Cardiac septum (tissue), 1 donor: ENCODE measurements at places on chromosomes 12 and 14. TPM values are rescaled to one million over a fixed set of nuclear protein-coding genes. Genes with fewer than 3 reads are reported as not detected.

- no peak for DNase-seq
Observed at GRCh38 chr14:68621400-68622365, 171.2 kb downstream of the ZFP36L1 start.

- DNase-seq, result no peak
Observed at GRCh38 chr12:109538191-109538863, 35.0 kb downstream of the MMAB start.

- DNase-seq, result no peak
Observed at GRCh38 chr14:87992346-87992717, 650 bp downstream of the GALC start.

DNA sequence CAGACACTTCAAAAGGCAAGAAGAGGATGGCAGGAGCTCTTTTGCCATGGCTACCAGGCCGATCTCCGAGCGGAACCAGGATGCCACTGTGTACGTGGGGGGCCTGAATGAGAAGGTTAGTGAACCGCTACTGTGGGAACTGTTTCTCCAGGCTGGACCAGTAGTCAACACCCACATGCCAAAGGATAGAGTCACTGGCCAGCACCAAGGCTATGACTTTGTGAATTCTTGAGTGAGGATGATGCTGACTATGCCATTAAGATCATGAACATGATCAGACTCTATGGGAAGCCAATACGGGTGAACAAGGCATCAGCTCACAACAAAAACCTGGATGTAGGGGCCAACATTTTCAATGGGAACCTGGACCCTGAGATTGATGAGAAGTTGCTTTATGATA lies 9.8 kb downstream of the GARIN2 start:
- no peak for DNase-seq

GRCh38 chr12:125218952-125219351 lies 153.7 kb downstream of the AACS start:
- DNase-seq, result no peak

DNA sequence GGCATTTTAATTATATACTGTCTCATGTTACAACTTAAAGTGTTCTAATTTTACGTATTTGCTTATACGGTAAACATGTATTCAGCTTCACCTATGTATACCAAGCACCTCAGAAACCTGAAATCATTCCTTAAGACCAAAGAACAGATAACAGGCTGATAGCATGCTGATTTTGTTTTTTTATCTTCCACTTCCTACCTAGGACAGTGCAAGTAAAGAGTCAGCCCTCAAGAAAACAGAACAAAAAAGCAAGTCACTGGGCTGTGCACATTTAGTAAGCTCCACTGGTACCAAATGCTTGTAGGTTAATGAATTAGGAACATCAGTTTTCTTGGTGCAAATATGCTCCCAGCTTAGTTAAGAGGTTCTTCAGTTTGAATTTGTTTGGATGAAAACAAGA lies 611.3 kb downstream of the VRK1 start:
- DNase-seq, result no peak

- no peak for DNase-seq
Observed at GRCh38 chr14:92409043-92409442, 86.1 kb downstream of the SLC24A4 start.

DNA sequence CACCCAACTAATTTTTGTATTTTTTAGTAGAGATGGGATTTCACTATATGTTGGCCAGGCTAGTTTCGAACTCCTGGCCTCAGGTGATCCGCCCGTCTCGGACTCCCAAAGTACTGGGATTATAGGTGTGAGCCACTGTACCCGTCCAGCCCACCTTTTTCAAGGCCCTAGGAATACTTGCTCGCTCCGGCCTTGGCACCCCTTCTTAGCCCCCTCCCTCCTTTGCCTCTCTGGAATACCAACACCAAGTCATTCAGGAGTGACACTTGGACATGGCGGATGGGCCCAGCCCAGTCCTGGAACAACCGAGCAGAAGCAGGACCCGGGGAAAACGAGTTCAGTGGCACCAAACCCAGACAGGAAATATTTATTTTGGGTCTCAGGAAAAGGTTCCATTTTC lies 29.1 kb downstream of the PLEKHG3 start:
- no peak for DNase-seq

- DNase-seq, result no peak
Observed at GRCh38 chr12:94566345-94566744, 84.0 kb downstream of the TMCC3 start.

DNA sequence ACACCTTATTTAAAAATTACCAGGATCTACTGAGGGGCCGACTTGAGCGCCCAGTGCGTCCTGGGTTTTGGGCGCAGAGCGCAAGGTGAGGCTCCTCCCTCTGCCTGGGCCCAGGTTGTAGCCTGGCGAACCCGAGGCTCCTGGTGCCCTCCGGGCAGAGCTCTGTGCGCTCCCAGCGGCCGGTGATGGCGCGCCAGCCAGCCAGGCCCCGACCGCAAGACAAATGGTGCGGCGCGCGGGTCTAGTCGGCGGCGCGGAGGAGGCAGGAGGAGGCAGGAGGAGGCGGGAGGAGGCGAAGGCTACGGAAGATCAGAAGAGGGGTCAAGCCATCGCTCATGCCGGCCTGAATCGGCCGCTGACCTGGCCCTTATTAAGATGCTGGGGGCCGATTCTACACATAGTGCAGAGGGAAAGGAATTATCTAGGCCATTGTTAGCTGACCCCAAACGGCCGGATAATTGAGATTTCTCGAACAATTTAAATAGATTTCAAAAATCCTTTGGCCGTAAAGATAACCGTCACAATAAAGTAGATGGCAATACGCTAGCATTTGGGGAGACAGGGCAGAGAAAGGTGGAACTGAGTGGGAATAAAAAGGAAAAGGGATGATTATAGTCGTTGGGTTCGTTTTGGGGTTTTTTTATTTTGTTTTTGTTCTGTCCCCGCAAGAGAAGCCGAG lies 2.8 kb downstream of the TBX5 start:
- no peak for DNase-seq

- DNase-seq, result no peak
Observed at GRCh38 chr14:57390806-57391516, 575 bp downstream of the NAA30 start.

GRCh38 chr12:124514145-124514995 lies 53.0 kb downstream of the NCOR2 start:
- no peak for DNase-seq

- DNase-seq, result no peak
Observed at GRCh38 chr14:103091041-103091882, 3.3 kb upstream of the EXOC3L4 start.

GRCh38 chr12:122035292-122035691 lies 13.6 kb downstream of the BCL7A start:
- no peak for DNase-seq

GRCh38 chr14:34981743-34982420 lies 910 bp upstream of the SRP54 start:
- no peak for DNase-seq

- no peak for DNase-seq
Observed at GRCh38 chr12:109573914-109574244, 285 bp downstream of the MVK start.

DNA sequence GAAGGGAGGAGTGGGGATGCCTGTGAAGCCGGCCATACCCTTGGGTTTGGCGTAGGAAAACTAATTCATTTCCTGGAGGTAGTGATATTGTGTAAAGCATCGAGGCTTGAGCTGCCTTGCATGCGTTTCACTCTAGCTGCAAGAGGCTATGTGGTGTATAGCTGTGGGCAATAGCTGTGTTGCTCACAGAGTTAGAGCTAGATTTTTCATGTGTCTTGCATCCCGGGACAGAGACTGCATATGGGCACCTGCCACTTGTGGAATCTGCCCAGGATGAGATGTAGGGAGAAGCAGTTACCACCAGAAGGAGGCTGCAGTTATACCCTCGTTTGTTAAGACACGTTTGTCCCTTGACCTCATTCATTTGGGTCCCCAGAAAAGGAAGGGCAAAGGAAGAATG lies 106.7 kb downstream of the KTN1 start:
- DNase-seq, result no peak

The ASCL1 gene
- total RNA-seq, result not detected

The HHIPL1 gene
- total RNA-seq, result 1.9 TPM

The FOXG1 gene
- total RNA-seq, result not detected

The CLEC4C gene
- not detected for total RNA-seq
